CD4-positive, alpha-beta T cell treated with Interleukin-21 for 1 hour (primary cell): ENCODE measurements at places on chromosomes 16 and 17.

- no peak for DNase-seq
Measured at GRCh38 chr16:78196502-78196901, 97.0 kb downstream of the WWOX start.

DNA sequence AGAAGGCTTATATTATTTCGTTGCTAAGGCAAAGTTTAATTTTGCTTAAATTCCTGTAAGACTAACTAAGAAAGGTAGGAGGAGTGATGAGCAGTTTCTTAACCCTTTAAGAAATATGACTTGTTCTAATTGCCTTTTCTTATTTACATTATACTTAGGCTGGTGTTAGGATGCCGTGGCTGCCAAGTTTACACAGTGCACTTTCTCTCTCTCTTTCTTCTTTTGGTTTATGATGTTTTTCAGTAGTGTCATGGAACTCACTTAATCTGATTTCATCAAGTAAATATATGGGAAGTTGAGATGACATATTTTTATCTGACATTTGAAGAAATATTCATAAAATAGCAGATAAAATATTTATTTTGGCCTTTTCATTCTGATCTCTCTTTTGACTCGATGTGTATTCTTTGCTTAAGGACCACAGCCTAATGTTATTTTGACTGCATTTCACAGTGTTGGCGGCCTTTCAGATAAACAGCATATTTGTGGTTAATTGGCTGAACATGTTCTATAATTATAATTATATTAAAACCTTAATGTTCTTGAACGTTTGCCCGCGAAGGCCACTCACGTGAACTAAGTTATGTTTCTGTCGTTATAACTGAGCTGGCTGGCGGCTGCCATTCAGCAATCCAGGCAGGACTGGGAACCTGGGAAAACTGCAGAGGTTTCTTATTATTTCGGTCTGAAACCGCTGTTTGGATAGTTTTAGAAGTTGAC lies 191.6 kb downstream of the WWOX start:
- no peak for DNase-seq

DNA sequence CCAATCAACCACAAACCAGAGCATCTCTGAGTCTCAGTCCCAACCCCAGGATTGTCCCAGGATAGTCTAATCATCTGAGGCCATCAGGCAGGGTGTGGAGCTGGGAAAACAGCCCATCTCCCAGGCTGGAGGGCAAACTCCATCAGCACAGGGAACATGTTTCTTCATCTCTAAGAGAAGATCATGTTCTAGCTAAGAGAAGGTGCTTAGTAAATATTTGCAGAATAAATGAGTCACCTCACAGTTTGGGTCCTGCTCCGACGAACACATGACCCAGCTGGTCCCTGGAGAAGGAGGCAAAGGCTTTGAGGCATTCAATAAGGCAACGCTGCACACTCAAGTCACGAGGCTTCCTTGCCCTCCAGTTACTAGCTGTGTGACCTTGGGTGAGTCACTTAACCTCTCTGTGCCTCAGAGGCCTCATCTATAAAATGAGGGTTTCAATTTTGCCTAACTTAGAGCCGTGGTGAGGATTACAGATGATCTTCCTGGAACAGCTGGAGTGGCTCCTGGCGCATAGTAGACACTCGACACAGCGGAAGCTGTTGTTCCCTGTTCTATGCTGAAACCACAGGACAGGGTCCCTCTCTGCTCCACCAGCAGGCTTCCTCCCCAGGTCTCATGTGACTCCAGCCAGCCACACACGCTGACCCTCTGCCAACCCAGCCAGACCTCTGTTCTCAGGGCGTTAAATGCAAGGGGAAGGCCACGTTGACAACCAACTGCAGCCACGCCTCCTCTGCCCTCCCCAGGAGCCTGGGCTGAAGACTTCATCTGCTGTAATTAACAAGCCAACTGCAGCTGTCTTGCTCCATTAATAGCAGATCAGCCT lies 10.3 kb upstream of the RPL38 start:
- DNase-seq, result no peak

DNA sequence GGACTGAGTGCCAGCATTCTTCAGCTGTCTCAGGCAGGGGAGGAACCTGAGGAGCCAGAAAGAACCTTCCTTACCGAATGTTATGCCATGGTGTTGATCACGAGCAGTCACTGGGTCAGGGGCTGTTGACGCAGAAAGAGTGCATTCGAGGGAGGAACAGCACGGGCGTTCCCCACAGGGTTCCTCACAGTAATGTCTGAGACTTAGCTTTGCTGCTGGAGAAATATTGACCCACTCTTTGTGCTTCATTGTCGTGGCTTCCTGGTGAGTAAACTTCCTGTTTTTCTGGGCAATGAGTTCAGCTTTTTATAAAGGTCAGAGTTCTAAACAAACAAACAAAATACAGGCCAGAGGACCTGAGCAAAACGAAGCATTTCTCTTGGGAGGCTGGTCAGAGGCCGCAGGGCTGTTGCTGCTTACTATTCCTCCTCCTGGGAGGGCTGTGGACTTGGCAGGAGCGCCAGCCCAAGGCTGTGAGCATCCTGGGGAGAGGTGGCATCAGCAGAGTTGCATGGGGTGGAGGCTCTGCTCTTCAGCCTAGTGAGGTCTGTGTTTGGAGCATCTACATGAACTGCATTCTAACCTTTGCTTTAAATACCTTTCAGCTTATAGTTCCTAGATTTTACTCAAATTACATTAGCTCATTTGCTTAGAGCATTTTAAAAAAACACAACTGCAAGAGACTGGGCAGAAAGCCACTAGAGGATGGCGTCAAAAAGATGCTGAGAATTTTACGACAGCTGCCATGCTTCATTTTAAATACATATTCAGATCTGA lies 143.1 kb upstream of the CACNG5 start:
- no peak for DNase-seq

DNA sequence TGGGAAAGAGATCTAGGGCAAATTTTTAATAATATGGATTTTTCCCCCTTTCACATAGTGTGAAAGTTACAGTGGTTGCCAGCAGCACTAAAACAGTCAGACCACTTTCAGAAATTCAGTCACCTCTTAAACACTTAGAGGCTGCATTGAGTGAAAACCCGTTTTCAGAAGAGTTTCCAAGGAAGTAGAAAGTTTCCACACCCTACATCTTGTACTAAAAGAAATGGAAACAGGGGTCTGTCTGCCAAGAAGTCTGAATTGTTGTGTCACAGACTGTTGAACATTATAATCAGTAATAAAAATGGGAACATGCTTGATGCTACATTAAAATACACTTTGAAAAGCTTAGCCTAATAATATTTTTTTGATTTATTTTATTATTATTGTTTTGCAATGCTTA lies 278.9 kb upstream of the KCNJ16 start:
- DNase-seq, result no peak

DNA sequence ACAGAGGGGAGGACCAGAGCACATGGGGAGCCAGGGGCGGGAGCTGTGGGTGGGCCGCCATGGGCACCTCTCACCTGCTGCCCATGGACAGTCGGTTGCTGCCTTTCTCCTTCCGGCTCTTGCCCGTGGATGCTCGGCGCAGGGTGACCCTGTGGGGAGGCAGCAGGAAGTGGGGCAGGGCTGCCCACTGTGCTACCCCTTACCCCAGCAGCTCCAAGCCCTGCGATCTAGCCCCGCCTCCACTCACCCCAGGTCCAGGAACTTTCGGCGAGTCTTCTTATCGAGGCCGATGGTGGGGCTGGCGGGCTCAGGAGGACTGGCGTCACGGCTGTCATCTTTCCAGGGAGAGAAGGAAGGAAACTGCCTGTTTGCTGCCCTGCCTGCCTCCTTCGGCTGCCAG lies 14.2 kb downstream of the SAMD14 start:
- no peak for DNase-seq

- no peak for DNase-seq
Measured at GRCh38 chr16:81821436-81822128, 42.5 kb downstream of the PLCG2 start.

GRCh38 chr17:74042744-74043486 lies 160.6 kb upstream of the RPL38 start:
- DNase-seq, result no peak

- DNase-seq, result no peak
Measured at GRCh38 chr17:66782851-66783250, 52.1 kb upstream of the CACNG5 start.

- DNase-seq, result no peak
Measured at GRCh38 chr17:82789051-82789592, 37.3 kb downstream of the TBCD start.

DNA sequence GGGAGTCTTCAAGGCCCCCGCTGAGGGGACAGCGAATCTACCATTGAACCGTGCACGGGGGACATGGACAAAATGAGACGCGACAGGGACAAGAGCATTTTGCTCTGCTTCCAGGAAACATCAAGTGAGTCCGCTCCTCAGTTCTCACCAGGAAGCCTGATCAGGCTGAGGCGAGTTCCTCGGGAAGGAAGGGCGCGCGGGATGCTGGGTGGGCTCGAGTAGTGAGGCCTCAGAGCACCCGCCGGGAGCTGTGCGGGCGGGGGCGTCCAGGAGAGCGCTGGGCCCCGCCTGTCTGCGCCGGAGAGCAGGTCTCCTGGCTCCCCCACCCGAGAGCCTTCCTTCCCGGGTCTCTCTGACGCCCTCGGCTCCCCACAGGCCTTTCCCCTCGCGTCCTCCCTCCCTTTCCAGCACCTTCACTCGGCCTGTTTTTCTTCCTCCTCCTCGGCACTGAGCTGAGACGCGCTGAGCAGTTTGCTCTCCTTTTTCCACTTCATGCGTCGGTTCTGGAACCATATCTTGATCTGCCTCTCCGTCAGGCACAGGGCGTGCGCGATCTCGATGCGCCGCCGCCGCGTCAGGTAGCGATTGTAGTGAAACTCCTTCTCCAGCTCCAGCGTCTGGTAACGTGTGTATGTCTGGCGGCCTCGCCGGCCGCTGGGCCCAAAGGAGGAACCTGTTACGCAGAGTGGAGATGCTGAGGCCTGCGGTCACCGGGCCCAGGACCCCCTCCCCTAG lies 2.6 kb upstream of the HOXB5 start:
- no peak for DNase-seq

- DNase-seq, result no peak
Measured at GRCh38 chr16:56262551-56263245, 71.4 kb downstream of the GNAO1 start.

- no peak for DNase-seq
Measured at GRCh38 chr16:72149676-72150464, 22.1 kb downstream of the PMFBP1 start.

- DNase-seq, result no peak
Measured at GRCh38 chr16:883340-883739, 82.8 kb upstream of the GNG13 start.

DNA sequence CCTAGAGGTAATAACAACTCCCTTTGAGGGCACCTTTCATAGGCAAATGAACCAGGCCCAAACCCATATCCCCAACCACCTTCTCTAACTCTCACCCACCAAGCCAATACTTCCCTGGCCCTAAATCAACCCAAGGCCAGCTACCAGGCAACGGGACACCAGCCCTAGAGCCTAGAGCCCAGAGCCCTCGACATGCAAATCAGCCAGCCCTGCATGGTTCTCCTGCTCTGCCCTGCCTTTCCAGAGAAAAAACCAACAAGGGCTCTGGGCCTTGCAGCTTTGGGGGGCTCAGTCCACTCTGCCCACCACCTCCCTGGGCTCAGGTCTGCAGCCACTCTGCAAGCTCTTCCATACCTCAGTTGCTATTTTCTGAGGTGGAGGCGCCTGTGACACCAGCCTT lies 55.0 kb downstream of the PITPNM3 start:
- no peak for DNase-seq

DNA sequence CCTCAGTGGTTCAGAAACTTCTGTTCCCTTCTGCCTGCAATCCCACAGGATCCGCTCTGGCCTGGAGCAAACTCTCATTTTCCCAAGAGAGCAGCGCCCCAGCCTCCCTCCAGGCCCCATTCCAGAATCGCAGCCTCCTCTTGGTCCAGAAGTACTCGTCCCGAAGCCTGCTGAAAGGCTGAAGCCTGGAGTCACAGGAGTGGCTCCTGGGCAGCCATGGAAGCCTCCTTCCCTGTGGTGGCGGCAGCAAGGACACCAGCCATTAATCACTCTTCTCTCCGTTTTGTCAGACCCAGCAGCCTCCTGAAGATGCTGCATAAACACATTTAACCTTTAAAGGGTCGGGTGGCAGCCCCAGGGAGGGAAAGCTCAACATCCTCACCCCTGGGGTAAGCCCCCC lies 66.9 kb upstream of the TNRC6C start:
- DNase-seq, result no peak

DNA sequence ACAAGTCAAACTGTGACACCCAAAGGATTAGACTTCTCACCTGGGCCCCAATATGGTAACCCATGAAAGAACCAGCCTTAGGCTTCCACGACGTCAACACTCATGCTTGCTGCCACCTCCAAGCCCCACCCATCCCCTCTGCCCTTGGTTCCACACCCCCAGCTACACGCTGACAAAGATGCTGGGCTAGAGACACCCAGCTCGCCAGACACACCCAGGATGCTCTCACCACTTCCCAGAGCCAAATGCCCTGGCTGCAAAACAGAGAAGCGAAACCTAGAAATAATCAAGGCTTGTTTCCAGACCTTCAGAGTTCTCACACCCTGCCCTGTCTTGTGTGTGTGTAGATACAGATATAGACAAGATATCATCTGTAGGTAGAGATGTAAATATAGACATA lies 26.0 kb upstream of the ADCY9 start:
- DNase-seq, result peak; percentile 77

DNA sequence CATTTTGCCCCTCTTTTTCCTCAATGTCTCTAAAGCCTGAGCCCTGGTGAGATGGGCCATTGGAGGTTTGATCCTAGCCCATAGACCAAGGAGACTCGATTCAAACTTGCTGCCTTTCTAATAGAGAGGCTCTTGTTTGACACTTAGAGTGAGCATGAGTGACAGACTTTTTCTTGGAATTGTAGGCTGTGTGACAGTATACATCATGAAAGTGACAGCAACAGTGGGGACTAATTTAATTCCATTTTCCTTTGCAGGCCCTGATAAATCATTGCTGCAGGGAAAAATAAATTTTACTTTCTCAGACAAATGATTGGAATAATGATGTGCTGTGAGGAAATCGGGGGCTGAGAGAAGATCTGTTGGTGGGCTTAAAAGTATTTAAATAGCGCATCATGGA lies 169.0 kb upstream of the NOL11 start:
- DNase-seq, result no peak

DNA sequence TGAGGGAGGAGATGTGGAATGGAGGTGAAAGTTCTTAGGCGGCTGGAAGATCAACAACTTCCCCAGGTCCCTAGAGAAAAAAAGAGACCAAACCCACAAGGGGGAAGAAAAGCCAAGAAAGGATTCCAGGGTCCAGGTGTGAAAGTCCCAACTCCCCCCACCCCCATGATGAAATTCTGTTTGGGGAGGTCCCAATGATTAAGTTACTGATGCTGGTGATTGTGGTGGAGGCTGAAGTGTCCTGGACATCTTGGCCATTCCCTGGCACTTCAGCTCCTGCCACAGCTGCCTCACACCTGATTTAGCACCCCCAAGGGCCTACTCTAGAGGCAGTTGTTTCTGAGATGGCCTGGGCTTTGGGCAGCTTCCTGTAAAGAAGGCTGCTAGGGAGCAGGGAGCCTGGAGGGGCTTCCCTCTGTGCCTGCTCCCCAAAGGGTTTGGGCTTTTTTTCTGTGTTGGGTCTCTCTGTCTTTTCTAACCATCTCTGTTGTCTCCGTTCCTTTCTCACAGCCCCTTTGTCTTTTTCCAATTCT lies 13.1 kb downstream of the HOXB4 start:
- no peak for DNase-seq

DNA sequence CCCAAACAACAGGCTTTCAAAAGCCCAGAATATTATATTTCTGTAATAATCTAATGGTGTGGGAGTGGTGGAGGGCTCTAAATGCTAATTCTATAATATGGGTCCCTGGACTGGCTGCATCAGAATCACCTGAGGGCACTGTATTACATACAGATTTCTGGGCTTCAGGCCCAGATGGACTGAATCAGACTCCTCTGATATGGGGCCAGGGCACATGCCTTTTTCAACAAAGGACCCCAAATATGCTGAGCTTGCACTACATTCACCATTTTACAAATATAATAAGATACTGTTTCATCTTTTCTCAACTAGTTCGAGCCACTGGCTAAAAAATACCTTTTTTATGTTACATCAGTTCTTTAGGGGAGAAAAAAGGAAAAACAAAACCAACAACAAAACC lies 309.7 kb downstream of the MAP2K6 start:
- DNase-seq, result no peak
